ENCODE measurements at places on chromosomes 4 and X.

GRCh38 chr4:149645790-149646189 is 169.9 kb downstream of the IQCM start:
- DNase-seq = no peak

DNA sequence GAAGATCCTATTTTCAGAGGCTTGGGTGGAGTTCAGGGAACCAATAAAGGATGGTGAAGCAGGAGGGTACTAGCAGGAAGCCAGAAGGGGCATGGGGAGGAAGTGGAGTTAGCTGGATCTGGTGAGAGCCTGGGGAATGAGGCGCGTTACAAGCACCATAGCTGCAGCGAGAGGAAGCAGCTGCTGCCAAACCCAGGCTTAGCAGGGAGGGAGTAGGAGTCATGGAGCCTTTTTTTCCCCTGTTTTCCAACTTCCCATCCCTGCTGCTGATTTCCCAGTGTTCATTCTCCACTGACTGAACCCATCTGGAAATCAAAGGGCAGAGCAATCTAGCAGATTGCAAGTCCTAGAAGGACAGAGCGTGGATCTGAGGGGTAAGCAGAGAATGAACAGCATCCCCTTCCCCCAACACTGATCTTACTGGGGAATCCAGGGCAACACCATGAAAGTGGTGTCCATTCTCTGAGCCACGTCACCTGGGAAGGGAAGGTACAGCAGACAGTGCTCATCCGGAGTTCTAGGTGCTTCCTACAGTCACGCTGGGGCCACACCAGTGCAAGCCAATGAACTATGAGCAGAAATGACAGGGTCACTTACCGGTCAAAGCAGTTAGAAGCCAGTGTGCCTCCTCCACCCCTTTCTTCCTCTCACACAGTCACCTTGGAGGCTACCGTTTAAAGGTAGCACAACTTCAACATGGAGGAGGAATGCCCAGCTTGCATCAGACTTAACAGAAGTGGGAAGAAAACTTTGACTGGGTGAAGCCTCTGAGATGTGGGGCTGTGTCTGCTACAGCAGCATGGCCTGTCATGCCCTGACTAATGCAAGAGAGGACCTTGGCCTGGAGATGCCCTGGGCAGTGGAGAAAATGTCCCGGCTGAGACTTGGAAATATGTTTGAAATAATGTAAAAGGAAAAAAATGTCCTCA is 36.7 kb downstream of the SMIM20 start:
- no peak for DNase-seq

- DNase-seq = no peak
These were observed 568.6 kb upstream of the BOD1L1 start for GRCh38 chr4:14196131-14196530.

- DNase-seq = no peak
These were observed 19.4 kb upstream of the BMP2K start for GRCh38 chr4:78756776-78757175.

- DNase-seq = no peak
These were observed 27.9 kb upstream of the HERC6 start for GRCh38 chr4:88350786-88351185.

DNA sequence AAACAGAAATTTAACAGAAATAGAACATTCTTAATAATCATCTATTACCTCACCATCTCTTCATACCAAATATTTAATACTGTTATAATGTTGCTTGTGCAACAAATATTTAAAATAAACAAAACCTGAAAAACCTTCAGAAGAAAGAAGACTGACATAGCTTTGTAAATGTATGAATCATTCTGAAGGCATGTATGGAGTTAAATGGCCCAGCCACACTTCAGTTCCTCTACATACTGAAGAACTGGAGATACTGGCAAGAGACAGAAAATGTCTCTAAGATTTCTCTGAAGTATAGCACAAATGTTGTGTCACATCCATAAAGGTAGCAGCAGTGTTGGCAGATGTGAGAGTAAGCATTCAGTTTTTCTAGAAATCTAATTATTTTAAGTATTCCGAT is 275.3 kb upstream of the FGF13 start:
- DNase-seq = no peak

GRCh38 chr4:70183168-70183939 is 12.2 kb upstream of the ODAM start:
- peak; percentile 1 for DNase-seq

GRCh38 chr4:19544446-19545125 is 707.1 kb upstream of the SLIT2 start:
- no peak for DNase-seq

DNA sequence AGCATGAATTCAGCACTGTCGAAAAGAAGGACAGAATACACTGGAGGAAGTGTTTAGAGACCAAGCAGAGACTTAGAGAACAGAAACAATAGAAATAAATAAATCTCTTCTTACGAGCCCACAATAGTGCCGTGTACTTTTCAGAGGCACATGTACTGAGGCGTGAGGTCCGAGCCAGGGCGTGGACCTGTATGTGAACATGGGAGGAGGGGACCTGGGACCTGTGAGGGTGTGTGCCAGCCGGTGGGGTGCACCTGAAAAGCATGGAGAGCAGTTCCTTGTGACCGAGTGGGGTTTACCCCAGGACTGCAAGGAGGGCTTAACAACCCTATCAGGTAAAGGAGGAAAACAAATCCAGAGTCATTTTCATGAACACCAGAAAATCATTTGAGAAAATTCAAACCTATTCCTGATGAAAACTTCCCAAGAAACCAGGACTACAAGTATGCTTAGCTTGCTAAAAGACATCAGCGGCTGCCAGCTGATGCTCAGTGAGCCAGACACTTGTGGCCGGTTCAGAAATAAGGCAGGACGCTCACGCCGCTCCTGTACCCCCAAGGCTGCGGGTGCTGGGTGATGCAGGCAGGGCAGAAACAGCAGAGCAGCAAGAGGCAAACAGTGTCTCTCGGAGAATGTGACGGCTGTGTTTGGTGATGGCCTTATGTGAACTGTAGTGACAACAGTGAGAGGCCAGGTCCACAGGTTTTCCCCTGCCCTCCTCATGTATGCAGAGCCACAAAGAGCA is 37.1 kb downstream of the NELFA start:
- DNase-seq = no peak

DNA sequence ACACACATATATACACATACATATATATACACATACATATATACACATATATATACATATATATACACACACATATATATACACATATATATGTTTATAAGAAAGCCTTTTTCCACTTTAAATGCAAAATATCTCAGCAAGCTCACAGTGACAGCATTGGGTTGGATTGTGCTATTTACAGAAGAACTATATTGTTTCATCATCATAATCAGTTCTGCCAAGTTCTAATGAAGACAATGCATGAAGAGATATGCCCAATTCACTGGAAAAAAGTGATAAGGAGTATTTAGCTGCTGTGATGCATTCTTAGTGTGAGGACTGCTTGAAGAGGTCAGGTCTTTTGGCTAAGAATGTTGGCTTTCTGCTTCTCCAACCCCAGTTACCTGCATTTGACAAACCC is 54.4 kb downstream of the RNF150 start:
- no peak for DNase-seq

DNA sequence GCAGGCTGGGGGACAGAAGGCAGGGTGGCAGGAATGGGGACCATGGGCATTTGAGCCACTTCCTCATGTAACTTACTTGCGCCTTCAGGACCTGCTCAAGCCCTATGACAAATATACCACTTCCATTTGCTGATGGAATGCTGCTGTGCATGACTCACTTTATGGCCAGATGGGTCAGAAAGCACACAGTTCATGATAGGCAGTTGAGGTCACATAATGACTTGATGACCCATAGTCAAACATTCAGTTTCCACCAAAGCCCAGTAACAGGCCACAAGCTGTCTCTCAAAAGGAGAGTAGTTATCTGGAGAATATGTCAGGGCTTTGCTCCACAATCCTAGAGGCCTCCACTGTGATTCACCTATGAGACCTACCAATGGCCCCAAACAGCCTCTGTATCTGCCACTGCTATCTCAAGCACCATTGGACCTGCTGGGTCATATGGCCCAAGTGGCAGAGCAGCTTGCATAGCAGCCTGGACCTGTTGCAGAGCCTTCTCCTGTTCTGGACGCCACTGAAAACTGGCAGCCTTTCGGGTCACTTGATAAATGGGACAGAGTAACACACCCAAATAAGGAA is 5.3 kb upstream of the PAPSS1 start:
- DNase-seq = no peak

GRCh38 chr4:78024085-78024484 is 33.0 kb upstream of the FRAS1 start:
- no peak for DNase-seq

DNA sequence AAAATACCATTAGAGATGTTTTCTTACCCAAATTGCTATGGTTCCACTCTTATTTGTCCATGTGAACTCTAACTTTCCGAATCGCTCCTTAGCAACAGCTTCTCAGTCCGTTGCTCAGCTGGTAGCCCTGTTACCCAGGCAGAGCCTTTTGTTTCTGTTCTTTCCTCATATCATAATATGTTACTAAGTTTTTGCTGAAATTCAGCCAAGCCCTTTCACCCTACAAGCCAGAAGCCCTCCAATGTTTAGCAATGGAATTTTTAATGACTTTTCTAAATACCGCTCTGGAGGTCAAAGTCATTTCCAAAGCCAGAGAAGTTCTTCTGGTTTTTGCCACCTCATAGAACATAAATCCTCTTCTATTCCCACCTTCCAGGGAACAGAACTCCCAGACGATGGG is 1029.5 kb downstream of the C4orf33 start:
- DNase-seq = no peak

DNA sequence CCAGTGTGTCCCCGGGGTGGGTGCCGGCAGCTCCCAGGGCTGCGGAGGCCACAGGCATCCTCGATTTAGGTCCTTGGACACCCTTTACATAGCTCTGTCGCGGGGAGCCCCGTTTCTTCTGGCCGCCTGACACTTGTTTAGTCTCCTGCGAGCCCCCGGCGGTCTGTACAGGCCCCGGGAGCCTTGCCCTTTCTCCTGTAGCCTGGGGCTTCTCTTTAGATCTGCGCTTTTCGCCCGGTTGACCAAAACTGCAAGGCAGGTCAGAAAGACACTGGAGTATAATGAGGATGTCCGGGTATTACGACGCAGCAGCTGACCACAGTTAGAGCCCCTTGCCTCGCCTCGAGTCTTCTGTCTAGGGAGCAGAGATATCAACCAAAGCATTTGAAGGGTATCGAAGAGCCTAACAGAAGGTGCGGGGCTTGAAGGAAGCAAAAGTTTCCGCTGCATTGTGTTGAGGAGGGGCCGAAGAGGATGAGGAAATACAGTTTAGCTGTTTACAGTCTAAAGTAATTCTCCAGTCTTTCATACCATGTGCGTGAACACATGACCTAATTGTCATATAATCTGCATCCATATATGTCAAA is 479 bp downstream of the BRCC3 start:
- no peak for DNase-seq

- peak; percentile 74 for DNase-seq
These were observed 20.2 kb upstream of the LRBA start for GRCh38 chr4:151035328-151035727.

GRCh38 chr4:55722132-55722531 is 86.0 kb upstream of the NMU start:
- no peak for DNase-seq

GRCh38 chr4:101136373-101137370 is 210.7 kb downstream of the PPP3CA start:
- no peak for DNase-seq

- DNase-seq = no peak
These were observed 14.9 kb downstream of the ARHGAP36 start for GRCh38 chrX:131072871-131073571.

- DNase-seq = no peak
These were observed at the start of gene TRIML2 for GRCh38 chr4:188109157-188109755. Gene TRIML2 (minus strand): TSS chr4:188109603. CDS start chr4:188105368, 4,235 bp downstream.

- no peak for DNase-seq
These were observed 19.4 kb downstream of the AWAT2 start for GRCh38 chrX:70030301-70030767.

- DNase-seq = no peak
These were observed 10.8 kb upstream of the AFM start for GRCh38 chr4:73470728-73471127.

Measured in NCI-H187 treated with DMSO at 0.1 percent for 48 hours (cell line).